ENCODE measurements at places on chromosomes 6 and 20. TPM values are rescaled to one million over a fixed set of nuclear protein-coding genes. Genes with fewer than 3 reads are reported as not detected.

The SF3B5 gene
- total RNA-seq, result 168 TPM

GRCh38 chr6:98470821-98471220 lies 363.6 kb upstream of the POU3F2 start:
- DNase-seq, result no peak

The VSTM2L gene
- total RNA-seq, result not detected

DNA sequence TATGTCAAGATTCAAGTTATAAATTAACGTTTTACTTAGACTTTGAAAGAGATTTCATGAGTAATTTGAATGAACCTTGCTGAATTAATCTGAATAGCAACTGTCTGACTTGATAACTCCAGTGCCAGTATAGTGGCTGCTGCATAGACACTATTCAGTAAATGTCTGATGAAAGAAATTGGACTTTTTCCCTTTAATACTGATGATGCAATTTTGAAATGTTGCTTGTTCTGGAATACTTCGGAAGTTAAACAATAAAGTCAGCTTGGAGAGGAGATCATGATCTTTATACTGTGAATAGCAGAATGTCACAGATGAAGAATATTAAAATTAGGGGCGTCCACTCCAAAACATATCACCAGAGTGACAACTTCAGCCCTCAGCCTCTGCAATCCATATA lies 3.6 kb upstream of the PGBD1 start:
- no peak for DNase-seq

The FAM209B gene
- total RNA-seq, result not detected

DNA sequence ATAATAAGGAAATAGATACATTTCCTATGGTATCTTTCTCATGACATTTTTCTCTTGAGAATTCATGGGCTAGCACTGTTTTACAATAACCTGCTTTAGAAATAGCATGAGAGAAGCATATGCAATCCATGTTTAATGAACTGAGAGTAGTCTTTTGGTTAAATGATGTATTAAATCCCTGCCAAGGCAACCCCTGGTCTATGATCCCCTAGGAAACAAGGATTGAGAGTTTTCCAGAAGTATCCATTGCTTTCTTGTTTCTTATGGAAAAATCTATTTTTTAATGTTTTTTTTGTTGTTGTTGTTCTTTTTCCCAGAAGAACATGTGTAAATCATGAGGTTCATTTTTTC lies 390.5 kb upstream of the HSF2 start:
- no peak for DNase-seq

The HDGFL1 gene
- not detected for total RNA-seq

The HSPA12B gene
- not detected for total RNA-seq

DNA sequence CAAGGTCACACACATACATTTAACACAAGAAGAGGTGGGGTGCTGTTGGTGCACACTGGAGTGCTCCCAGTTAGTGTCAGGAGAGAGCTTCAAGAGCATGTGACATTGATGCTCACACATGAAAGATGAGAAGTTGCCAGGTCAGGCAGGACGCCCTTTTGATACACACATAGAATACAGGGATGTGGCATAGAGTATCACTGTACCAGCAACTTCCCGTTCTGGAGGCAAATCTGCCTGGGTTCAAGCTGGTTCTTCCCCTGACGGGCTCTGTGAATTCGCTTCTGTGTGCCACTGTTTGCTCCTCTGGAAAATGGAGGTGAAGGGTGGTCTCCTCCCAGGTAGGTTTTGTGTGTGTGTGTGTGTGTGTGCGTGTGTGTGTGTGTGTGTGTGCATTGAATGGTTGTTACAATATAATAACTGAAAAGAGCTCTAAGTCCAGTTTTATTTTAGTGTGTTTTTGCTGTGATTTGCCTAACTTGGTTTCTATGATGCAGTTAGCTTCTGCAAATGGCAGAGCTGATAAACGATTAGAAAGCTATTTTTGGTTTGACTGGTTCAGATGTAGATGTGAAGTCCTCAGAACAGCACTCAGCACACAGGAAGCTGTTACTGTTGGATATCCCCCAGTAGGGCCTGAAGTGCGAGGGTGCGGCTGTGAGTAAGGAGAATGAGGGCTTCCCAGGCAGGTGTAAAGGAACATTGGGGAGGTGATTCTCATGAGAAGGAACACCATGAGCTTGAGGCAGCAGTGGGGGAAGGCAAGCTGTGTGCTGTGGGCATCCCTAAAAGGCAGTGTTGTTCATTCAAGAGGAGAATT lies 53.4 kb downstream of the HIVEP1 start:
- peak; percentile 84 for DNase-seq

DNA sequence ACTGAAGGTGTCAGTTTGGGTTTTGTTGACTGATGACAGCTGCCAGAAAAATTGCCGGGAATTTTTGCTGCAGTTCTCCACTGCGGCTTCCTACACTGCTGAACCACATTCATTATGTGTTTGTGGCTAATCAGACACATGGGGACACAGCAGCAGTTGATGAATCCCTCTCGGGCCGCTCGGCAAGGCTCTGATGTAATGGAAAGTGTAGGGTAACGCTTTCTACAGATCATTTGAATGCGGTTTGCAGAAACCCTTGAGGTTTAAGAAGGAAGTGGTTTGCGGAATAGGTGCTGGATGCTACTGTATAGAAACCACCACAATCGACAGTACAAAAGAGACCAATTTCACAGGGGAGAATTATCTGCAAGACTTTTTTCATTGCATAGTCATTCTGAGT lies 138.7 kb upstream of the SASH1 start:
- DNase-seq, result peak; percentile 94

- DNase-seq, result no peak
These were observed 67.8 kb downstream of the SCAND1 start for GRCh38 chr20:35886537-35886936.

The HLA-DQB2 gene
- total RNA-seq, result not detected

The TINAG gene
- not detected for total RNA-seq

- DNase-seq, result no peak
These were observed 85.4 kb downstream of the THBS2 start for GRCh38 chr6:169168302-169168630.

- DNase-seq, result no peak
These were observed 212.2 kb downstream of the UST start for GRCh38 chr6:148959008-148959407.

DNA sequence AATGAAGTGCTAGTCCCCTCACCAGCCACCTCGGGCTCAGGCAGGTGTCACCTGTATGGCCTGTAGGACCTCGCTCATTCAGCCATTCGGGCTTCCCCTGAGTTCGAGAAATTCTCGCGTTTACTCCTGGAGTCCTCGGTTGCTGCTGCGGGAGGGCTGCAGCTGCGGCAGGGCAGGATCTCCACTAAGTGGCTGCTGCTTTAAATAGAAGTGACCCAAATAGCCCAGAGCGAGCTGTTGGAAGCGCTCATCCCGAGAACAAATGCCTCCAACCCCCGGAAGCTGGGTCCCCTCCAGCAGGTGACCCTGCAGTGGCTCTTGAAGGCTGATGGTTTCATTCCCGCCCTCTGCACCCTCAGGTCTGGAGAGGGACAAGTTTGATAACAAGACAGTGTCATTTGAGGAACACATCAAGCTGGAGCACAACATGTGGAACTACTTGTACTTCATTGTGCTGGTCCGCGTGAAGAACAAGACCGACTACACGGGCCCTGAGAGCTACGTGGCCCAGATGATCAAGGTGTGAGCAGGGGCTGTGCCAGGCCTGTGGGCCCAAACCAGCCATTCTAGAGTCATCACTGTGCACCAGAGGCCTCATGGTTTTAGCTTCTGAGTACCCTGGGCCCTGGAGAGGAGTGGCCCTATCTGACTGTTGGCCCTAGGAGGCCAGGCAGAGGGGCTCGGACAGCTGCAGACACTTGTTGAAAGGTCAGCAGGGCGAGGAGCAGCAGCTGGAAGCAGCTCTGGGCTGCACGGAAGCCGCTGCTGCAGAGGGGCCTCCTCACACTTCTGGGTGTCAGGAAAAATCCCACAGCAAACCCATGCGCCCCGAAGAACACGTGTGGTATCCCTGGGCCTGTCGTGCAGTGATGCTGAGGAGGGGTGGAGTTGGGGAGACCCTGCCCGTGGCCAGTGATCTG lies 18.1 kb downstream of the UQCC2 start:
- no peak for DNase-seq

The NNAT gene
- total RNA-seq, result not detected

GRCh38 chr20:4332121-4332860 lies 316.9 kb upstream of the RNF24 start:
- DNase-seq, result no peak

Measured in Karpas-422 (cell line).